Neural crest cell (in vitro differentiated cells): ENCODE measurements at places on chromosomes 7 and 10. TPM values are rescaled to one million over a fixed set of nuclear protein-coding genes. Genes with fewer than 3 reads are reported as not detected.

DNA sequence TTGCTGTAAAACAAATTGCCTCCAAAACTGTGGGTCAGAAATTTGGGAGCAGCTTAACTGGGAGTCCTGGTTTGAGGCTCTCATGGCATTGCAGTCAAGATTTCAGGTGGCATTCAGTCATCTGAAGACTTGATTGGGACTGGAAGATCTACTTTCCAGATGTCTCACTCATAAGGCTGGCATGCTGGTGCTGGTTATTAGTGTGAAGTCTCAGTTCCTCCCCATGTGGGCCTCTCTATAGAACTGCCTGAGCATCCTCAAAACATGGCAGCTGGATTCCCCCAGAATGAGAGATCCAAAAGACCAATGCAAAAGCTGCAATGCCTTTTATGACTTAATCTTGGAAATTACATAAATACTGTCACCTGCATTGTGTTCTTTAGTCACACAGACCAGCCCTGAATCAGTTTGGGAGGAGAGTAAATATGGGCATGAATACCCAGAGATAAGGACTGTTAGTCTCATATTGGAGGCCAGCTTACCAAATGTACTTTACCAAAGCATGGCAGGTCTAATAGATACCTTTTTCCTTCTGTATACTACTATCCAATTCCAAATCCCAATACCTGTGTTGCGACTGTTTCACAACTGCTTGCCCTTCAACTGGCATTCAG is 6.5 kb upstream of the HERPUD2 start:
- DNase-seq, result no peak

GRCh38 chr7:106717955-106718871 is 57.3 kb upstream of the CCDC71L start:
- no peak for DNase-seq

DNA sequence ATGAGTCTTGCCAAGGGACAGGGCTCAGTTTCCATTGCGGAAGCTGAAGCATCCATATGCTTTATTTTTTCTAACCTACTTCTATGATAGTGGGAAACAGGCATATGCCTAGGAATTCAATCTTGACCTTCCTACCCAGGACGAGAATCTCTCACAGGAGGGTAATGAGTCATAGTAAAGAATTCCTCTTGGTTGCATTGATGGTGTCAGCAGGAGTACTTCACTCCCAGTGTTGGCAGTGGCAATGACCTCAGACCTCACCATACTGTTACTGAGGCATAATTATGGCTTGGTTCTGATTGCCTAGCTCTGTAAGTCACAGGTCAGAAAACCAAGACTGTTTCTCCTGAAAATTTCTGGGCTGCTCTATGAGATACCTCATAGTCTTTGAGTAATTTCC is 552.9 kb downstream of the ARL4A start:
- DNase-seq, result no peak

GRCh38 chr10:102599565-102600327 is 44.5 kb upstream of the TRIM8 start:
- no peak for DNase-seq

DNA sequence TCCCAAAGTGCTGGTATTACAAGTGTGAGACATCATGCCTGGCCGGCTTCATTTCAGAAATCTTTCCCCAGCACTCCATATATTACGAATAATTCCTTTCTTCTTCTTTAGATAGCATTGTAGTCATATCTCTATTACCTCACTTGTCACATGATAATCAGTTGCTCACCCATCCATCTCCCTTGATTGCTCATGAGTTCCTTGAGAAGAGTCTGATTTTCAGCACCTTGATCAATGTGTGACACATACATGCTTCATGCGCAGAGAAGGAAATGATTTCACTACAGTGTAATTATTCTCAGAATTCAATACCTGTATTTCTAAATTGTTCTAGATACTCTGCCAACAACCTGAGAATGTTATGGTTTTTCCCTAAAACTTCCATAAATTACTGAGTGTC is 26.7 kb upstream of the GGCT start:
- no peak for DNase-seq

DNA sequence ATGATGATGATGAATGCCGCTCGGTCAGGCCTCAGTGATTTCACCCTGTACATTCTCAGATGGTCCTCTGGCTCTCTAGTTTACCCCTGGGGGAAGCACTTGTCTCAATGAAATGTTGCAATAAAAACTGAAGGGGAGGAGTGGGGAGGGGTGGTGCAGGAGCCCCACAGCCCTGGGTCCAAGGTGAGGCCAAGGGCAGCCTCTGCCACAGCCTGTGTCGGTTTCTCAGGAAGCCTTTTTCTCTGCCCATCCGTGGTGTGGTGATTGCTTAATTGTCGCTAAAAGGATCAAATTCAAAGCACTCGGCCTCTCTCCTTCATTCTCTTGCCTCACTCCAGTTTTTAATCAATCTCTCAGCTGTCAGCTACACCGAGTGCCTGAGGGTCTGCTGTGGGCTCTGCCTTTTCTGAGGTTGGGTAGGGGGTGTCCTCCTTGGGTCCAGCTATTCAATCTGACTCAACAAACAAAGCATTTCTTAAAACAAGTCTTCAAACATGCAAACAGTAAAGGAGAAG is 39.1 kb upstream of the HSPA12A start:
- DNase-seq, result no peak

DNA sequence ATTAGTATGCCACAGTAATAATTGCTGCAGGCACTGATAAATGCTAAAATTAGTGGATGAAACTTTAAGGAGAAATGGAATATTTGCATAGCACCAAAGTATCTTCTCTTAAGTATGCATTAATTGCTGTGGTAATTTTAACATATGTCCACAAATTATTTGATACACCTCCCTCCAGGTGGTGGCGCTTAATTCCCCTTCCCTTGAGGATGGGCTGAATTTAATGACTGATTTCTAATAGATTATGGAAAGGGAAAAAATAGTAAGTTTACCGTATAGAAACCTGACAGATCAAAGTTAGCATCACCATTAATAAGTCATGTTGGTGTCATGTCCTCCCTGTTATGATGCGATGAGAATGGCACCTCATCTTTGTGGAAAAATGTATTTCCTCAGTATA is 519.2 kb downstream of the TFEC start:
- no peak for DNase-seq

The MUC12 gene
- 4.9 and 7.8 TPM in 2 replicates for total RNA-seq

The TFEC gene
- total RNA-seq, result not detected in 2 replicates

The TFPI2 gene
- total RNA-seq, result 0.84 and 0.86 TPM in 2 replicates

The MMD2 gene
- total RNA-seq, result 0.25 TPM in 1 of 2 replicates, not detected in the other
